ENCODE measurements at places on chromosomes 3 and 15. TPM values are rescaled to one million over a fixed set of nuclear protein-coding genes. Genes with fewer than 3 reads are reported as not detected.

Gene MOBP
- not detected for total RNA-seq

Gene UBR1
- 39.9 TPM for total RNA-seq

Gene INO80
- 24.1 TPM for total RNA-seq

Gene ZBED2
- not detected for total RNA-seq

Gene DNAH12
- 0.13 TPM for total RNA-seq

Gene STRC
- total RNA-seq: 0.17 TPM

Gene ARHGEF3
- total RNA-seq: 18.6 TPM

Gene SH2D7
- total RNA-seq: not detected

Gene LPCAT4
- 19.6 TPM for total RNA-seq

Gene EPHB3
- 6.9 TPM for total RNA-seq

Gene CFAP100
- total RNA-seq: not detected

Gene TRPM1
- total RNA-seq: not detected

Gene SAMD7
- total RNA-seq: not detected

Gene SNAP23
- 66.4 TPM for total RNA-seq

Gene C3orf52
- 2.5 TPM for total RNA-seq

Gene ELL3
- total RNA-seq: 3.1 TPM

Gene AKAP13
- total RNA-seq: 60.5 TPM

Gene RYR3
- total RNA-seq: 0.07 TPM

Gene NAA80
- 3.5 TPM for total RNA-seq

Gene SLC12A1
- not detected for total RNA-seq

Gene GLDN
- 3.7 TPM for total RNA-seq

Gene ARL14
- not detected for total RNA-seq

Gene ITGB5
- total RNA-seq: 842 TPM

Gene INSYN1
- total RNA-seq: 3.3 TPM
